BE2C (cell line): ENCODE measurements at places on chromosomes 7 and 10.

DNA sequence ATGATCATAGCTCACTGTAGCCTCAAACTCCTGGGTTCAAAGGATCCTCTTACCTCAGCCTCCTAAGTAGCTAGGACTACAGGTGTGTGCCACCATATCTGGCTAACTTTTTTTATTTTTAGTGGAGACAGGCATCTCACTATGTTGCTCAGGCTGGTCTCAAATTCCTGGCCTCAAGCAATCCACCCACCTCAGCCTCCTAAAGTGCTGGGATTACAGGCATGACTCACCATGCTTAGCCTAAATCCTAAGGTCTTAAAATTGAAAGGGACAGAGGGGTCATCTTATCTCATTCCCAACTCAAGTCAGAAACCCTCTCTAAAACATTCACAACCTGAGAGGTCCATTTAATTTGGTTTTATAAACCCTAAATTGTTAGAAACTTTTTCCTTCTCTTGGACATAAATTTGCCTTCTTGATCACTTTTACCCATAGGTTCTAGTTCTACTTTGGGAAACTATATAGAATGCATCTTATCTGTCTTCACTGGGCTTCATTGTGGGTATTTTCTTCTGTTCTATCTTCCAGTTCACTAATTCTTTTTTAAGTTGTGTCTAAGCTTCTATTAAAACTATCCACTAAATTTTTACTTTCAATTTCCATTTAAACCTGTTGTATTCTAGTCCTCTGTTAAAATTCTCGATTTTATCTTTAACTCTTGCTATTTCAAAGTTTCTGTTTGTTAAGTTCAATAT lies 183.4 kb upstream of the KAT6B start:
- DNase-seq, result no peak

- DNase-seq, result no peak
Measured at GRCh38 chr7:84058311-84059076, 136.1 kb downstream of the SEMA3A start.

DNA sequence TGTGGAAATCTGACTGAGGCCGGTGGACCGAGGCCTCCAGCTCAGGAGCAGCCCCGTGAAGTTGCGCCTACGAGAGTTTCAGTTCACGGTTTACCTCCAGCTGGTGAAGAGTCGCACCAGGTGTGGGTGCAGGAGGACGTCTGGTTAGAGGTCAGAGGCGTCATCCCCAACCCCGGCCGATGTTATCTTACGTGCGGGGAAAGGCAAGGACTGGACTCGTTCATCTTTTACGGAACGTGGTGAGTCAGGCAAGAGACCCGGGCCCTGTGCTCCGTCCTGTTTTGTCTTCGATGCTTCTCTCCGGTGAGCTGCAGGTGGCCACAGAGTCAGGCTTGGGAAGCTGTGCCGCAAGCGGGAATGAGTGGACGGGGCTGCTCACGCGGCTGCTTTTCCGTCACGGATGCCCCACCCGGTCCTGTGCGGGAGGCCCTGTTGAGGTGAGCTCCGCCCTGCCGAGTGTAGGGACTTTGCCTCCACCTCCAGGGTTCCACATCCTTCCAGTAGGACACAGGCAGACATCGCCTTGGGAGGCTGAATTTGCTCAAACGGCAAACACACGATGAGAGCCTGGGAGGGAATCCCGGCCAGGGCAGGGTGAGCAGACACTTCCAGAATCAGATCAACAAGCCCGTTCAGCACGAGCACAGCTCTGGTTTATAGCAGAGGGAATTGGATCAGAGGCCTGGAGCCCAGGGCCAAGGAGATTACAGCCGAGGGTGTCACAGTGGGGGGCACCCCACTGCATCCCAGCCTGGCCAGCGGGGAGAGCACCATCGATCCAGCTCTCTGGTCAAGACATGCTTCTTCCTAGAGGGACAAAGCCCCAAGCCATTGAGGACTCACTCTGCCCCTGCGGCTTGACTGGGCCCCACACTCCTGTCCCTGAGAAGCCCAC lies 50.1 kb upstream of the INPP5A start:
- DNase-seq, result no peak

GRCh38 chr10:4278186-4278585 lies 493.2 kb upstream of the KLF6 start:
- no peak for DNase-seq

GRCh38 chr10:114206902-114207301 lies 27.7 kb downstream of the TDRD1 start:
- DNase-seq, result no peak

DNA sequence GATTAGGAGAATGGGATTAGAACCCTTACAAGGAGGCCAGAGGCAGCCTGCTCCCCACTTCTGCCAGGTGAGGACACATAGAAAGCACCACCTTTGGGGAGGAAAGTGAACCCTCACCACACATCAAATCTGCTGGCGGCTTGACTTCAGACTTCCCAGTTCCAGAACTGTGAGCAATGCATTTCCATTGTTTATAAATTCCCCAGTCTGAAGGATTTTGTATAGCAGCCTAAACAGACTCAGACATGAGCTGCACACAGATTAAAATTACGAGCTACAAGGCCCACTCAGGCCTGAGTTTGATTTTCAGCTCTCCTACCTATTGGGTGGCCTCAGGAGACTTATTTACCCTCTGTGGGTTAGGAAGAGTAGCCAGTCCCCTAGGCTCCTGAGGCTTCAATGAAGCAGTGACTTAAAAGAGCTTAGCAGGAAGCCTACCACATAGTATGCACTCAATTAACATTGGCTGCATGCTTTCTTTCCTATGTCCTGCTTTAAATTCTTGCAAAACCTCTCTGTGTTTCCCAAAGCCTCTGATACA lies 350.7 kb upstream of the ZMIZ1 start:
- DNase-seq, result no peak
